H9 (cell line): ENCODE measurements at places on chromosomes 3 and 15. TPM values are rescaled to one million over a fixed set of nuclear protein-coding genes. Genes with fewer than 3 reads are reported as not detected.

Gene EFHB
- total RNA-seq, result 1.6 and 1.9 TPM in 2 replicates

Gene SEMA5B
- 8.3 and 9.4 TPM in 2 replicates for total RNA-seq

Gene IL12A
- 0.35 and 0.50 TPM in 2 replicates for total RNA-seq

DNA sequence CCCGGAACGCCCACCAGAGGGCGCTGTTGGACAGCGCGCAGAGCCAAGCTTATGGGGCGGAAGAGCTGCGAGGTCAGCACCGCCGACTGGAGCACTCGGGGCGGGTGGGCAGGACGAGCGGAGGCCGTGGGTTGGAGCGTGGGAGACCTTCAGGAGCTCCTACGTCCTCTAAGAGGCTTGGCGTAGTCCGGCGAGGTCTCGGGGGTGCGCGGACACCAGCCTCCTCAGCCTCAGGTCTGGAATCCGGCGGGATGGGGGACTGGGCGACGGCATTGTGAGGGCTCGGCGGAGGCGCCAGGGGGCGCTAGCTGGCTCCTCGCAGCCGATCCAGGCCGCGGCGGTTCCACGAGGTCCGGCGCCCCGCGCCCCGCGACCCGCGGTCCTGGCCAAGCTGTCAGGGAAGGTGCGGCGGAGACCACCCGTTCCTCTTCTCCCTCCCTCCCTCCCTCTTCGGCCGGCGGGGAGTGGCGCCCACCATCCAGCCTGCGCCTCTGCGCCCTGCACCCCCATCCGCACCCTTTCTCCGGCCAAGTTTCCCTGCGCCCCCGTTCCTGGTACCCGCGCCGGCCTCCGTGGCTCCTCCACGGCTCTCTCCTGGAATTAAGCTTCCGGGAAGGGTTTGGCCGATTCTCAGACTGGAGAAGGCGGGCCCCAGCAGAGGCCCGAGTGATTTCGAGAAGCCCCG lies 24.3 kb upstream of the POLG start:
- DNase-seq, result peak; percentile 84

- DNase-seq, result no peak
These were observed 59.8 kb upstream of the INSYN1 start for GRCh38 chr15:73812806-73813465.

DNA sequence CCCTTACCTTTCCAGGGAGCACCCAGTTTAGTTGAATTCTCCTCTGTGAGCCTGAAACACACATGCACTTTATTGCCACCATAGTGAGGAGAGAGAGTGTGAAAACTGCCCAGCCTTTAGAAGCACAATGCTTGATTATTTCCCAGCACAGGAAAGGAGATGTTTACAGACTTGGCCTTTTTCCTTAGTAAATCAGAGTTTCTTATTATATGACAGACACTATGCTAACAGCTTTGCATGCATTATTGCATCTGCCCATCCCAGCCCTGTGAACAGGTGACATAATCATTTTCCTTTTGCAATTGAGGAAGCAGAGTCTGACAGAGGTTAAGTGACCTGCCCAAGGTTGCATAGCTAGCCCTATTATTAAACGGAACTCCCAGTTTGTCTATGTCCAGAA lies 36.5 kb downstream of the CAPN3 start:
- no peak for DNase-seq

- no peak for DNase-seq
These were observed 15.3 kb upstream of the RAMAC start for GRCh38 chr15:82970696-82971095.
